ENCODE measurements at places on chromosomes 1 and 21. TPM values are rescaled to one million over a fixed set of nuclear protein-coding genes. Genes with fewer than 3 reads are reported as not detected.

- DNase-seq: no peak
These were observed 59.8 kb downstream of the PLEKHA6 start for GRCh38 chr1:204299814-204300365.

DNA sequence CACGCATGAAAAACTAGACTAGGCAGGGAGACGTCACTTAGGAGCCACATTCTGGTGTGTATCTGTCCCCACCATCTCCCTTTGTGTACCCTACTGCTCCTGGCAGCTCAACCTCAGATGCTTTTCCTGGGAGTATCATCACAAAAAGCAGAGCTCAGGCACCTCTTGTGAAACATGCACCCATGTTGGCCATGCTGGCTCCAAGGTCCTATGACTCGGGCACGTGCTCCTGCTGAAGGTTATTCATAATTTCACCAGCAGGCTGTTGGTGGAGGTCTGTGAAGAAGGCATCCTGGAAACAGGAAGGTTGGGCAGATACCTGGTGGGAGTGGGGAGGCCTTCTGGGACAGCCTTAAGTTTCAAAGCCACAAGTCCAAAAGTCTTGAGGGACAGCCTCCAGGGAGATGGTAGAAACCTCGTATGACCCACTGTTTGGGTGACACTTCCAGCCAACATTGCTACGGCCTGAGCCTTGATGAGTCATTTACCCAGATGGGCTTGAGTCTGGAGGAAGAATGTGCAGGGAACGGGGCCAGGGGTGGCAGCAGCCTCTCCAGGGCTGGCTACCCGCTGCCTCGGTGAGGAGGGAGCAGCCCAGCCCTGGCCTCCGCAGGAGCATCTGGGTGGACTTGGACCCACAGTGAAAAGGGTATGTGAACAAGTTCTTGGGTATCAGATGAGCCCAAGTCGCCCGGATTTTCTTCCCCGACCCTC, 75.8 kb downstream of the PGBD5 start:
- no peak for DNase-seq

- DNase-seq: no peak
These were observed 104.8 kb downstream of the ETS2 start for GRCh38 chr21:38910390-38911067.

DNA sequence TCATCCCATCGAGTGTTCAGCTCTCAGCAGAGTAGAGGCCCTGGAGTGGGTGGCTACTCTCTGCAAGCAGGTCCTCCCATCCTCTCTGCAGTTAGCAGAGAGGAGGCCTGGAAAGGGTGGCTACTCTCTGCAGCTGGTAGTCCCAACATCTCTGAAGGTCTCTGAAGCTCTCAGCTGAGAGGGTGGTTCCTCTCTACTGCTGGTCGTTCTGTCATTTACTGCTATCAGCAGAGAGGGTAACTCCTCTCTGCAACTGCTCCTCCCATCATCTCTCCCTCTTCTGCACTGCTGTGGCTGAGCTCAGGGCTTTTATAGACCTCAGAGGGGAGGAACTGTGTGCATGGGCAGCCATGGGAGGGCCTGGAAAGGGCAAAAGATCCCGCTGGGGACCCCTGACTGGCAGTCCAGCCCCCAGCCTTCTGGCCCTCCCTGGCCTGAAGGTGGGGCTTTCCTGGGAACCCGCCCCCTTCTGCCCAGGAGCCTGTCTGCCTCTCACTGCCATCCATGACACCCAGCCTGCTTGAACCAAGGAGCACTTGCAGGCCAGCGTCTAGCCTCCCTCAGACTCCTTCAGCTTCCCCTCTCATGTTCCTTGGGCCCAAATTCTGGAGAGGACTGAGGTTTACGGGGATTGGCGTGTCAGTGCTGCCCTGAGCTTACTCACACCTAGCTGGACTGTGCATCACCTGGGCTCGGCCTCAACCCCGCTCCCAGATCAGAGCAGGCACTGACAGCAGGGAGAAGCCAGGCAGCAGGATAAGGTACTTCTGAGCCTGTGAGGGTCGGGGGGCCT, 898.3 kb upstream of the NEGR1 start:
- DNase-seq: no peak

DNA sequence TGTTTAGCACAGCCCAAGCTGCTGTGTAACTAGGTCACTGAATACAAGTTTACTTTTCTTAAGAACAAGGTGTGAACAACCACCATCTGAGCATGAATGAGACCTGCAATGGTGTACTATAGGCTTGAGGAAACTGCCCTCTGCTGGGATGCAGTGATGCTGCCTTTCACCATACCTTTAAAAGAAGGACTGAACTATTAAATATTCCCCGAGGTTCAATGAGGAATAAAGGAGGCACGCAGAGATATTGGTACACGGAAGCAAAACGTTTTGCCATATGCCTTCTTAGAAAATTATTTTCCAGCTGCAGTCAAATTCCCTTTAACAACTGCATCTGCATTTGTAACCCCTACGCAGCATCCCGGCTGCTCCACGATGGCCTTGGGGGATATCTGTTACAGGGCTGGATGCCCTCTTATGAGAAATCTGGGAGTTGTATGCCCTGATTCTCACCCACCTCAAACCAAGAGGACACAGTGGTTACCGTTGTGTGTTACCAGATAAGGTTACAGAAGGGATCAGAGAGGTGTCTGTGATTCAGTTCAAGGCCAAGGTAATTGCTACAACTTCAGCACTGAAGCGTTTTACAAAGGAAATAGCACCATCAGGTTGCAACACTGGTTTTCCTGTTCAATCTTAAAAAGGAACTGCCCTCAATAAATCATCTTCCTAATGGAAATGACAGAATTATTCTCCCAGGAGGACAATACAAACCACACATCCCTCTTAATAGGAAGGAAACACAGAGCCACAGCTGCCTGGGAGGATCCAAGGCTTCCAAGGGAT, 470.5 kb downstream of the LTN1 start:
- no peak for DNase-seq

GRCh38 chr1:228455715-228456114, 31.5 kb upstream of the RNF187 start:
- no peak for DNase-seq

DNA sequence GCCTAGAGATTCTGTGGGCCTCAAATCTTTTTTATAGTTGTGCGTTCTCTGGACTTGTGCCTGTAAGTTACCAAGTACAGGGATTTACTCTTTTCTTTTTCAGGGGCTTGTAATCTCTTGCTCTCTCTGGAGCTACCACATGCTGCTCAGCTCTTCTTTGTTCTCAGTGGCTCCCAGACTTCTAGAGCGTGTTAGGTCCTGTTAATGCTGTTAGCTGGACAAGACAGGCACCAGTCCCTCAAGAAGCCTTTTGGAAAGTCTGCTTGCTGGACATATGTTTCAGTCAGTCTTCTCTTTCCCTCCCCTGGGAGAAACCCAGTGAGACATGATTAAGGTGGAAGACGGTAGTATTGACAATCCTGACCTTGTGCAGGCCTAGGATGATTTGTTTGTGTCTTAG, 29.4 kb downstream of the KCNK2 start:
- DNase-seq: no peak

DNA sequence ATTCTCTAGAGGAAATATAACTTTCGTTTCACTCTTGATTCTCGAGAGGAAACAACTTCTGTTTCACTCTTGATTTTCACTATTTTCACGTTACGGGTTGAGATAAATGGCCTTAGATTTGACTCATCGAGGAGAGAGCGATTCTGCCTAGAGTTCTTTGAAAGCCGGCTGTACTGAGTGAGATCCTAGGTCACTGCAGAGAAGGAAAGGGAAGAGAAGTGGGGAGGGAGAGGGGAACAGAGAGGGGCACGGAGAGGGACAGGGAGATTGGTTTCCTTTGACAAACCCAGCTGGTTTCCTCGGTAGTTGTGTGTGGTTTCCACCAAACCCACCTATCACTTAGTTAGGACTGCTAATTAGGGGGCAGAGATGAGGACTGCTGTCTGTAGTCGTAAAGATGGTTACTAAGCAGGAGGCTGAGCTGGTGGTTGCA, 21.6 kb upstream of the GPR137B start:
- peak; percentile 33 for DNase-seq

DNA sequence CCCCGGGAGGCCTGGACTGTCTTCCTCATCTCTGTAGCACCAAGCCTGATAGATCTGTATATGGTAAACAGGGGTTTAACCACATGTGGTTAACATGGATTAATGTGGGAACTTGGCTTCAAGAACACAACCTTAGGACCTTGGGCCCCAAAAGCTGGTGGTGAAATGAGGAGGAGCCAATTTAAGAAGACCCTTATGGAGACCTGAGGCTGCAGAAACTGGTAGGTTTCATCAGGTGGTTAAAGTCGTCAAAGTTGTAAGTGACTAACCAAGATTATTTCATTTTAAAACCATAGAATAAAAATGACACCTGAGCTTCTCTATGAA, 14.0 kb downstream of the THEMIS2 start:
- DNase-seq: no peak

GRCh38 chr1:228276174-228276831, 68.5 kb downstream of the OBSCN start:
- peak; percentile 87 for DNase-seq

- DNase-seq: no peak
These were observed 824 bp upstream of the IFI44L start for GRCh38 chr1:78619446-78619802.

DNA sequence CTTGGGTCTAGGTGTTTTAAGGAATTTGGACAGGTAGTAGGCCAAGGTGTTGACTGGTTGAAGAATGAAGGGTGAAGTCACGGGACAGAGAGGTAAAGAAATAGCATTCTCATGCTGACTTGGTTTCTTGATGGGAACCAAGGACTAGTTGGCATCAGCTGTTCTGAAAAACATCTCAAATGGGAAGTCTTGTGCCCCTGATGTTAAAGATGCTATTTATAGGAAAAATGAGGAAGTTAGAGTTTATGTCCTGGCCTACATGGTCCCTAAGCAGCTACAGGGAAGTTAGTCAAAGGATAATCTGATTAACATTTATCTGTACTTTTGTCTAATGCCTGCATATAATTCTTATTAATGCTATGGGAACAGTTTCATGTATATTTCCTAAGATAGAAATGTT, 262.4 kb downstream of the HHIPL2 start:
- no peak for DNase-seq

- no peak for DNase-seq
These were observed 39.2 kb upstream of the CR1L start for GRCh38 chr1:207605444-207606361.

DNA sequence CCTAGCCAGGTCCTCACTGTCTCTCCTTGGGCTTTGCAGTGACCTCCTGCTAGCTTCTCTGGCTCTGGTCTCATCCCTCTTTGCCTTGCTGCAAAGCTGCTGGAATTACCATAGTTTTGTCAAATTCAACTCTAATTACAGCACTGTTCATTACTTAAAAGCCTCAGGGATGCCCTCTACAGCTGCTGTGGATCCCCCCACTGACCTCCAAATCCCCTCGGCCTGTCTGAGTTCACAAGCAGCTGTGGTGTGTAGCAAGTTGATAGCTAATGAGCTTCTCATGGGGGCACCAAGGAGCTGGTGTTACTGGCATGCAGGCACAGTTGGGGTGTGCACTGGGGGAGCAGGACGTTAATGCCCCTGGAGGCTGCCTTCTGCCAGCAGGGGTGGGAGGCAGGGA, 24.8 kb downstream of the NIPAL3 start:
- DNase-seq: no peak

DNA sequence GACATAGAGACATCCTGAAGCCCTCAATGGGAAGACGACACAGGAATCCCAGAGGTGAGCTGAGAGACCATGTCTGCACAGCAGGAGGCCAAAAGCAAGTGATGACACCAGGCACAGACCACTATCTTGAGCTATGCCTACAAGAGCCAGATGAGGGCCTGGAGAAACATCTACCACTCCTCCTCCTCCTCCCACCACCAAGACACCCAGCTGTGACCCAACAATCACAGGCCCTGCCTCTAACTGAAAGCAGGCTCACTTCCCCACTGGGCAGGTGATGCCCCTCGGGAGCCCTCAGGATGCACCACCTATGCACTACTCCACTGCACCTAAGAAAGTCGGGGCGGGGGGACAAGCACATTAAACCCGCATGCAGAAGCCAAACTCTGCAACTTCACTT, 16.5 kb downstream of the TADA1 start:
- no peak for DNase-seq

DNA sequence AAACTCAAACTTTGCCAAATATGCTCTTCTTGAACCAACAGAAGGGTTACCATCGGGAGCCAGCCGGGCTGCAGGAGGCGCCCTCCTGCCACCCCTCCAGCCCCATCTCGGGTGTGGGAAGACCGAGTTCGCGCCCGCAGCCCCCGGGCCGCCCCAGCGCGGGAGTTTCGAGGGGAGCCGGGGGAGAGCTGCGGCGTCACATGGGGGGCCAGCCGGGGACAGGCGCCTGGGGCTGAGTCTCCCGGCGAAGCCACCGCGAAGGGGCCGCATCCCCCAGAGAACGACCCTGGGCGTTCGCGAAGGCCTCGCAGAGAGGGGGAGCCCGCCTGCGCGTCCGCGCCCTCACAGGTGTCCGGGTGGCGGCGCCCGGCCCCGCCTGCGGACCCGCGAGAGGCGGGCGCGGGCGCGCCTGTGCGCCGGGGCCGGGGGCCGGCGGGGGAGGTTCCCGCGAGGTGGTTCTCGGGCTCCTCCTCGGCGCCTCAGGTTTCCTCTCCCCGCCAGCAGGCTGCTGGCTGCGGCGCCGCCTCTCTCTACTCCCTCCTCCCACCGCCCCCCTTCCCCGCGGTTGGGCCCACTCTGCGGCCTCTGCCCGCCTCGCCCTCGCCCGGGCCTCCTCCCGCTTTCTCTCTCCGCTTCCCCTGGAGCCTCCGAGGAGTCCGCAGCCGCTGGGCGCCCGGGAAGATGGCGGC, at the start of gene RAVER2:
Gene RAVER2 (plus strand): TSS at position 584 of the 689 bp plus-strand sequence. CDS start 98 bp downstream, at position 682.
- DNase-seq: peak; percentile 91

DNA sequence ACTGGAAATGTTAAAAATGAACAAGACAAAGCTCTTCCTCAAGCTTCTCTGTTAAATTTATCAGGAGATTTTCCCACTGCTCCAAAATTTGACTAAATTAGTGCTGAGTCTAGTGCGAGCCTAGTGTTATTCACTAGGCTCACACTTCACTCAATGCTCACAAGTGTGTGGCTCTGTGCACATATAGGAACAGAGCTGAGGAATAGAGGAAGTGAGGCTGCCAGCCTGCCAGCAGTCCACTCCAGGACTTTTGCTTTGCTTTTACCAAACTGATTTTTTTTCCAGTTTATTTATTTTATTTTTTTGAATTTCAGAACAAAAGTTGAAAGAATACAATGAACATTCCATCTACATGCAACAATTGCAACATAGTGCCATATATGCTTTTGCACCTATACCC, 87.2 kb downstream of the VAV3 start:
- DNase-seq: no peak

- DNase-seq: no peak
These were observed 18.5 kb downstream of the TCP10L start for GRCh38 chr21:32566741-32567389.

DNA sequence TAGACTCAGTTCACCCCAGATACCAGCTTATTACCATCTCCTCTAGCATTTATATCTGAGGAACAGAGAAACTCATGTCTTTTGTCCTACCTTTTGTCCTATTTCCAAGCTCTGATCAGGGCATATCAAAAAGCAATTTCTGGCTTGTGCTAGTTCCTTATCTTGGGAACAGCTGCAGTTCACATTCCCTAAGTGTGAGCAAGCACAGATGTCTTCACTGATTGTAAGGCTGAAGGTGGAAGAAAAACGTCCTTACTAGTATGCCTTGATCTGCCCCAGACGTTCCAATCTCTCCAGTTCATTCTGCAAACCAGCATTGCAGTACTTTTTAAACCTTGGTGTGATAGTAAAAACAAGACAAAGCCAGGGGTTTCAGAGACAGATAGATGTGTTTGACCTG, 139.8 kb downstream of the NCAM2 start:
- DNase-seq: no peak

DEDD gene
- total RNA-seq: 61.9 TPM

SLAMF6 gene
- 1.2 TPM for total RNA-seq

RAB42 gene
- 10.2 TPM for total RNA-seq

S100A2 gene
- 0.58 TPM for total RNA-seq

COL6A2 gene
- 735 TPM for total RNA-seq

LAMC1 gene
- total RNA-seq: 370 TPM

PLXNA2 gene
- total RNA-seq: 49.0 TPM

CENPF gene
- total RNA-seq: 0.51 TPM

PEX10 gene
- 23.9 TPM for total RNA-seq

TMEM167B gene
- total RNA-seq: 41.0 TPM
